Common myeloid progenitor, CD34-positive (primary cell): ENCODE measurements at places on chromosomes 16 and 17.

GRCh38 chr17:74010903-74011302 is 192.6 kb upstream of the RPL38 start:
- DNase-seq, result no peak

DNA sequence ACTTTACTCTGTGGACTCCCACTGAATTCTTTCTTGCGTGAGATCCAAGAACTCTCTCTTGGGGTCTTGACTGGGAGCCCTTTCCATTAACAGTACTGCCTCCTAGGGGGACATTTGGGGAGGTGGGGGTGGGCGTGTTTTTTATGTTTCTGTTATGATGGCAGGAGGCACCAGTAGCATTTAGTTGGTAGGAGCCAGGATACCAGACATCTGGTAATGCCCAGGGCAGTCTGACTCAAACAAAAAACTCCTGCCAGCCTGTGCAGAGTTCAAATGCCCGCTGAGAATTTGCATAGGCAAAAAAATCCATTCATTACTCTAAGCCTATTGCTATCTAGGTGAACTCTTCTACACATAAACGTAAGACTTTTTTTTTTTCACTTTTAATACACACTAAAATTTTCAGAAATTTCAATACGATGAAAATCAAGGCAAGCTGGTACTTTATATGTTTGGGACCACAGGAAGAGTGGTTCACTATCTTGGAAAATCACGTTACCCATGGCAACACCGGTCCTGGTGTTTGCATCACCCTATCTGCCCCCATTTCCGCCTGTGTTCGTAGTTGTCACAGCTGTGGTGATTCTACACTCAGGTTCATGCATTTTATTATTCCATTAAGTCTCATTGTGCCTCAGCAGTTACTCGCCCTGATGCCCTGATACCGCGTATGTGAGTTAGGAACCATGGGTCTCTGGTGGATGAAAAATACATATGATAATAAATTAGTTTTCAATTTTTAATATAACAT is 121.1 kb upstream of the XYLT1 start:
- no peak for DNase-seq

- no peak for DNase-seq
These were observed 12.6 kb upstream of the DNASE1 start for GRCh38 chr16:3641801-3642396.

DNA sequence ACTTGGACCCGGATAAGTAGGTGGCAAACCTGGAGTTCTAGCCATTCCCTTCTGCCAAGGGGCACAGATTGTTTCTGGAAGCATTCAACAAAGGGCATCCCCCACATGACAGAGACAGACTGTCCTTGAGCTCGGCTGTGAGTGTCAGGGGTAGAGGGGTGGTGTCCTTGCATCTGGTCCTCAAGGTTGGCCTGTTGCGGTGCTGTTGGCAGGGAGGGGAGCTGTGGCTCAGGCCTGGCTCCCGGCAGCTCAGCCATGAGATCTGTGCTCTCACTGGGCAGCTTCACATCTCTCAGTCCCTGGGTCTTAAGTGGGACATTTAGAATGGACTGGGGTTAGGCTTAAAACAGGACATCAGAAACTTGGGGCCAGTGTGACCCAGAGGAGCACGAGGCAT is 20.4 kb downstream of the CCDC182 start:
- no peak for DNase-seq

DNA sequence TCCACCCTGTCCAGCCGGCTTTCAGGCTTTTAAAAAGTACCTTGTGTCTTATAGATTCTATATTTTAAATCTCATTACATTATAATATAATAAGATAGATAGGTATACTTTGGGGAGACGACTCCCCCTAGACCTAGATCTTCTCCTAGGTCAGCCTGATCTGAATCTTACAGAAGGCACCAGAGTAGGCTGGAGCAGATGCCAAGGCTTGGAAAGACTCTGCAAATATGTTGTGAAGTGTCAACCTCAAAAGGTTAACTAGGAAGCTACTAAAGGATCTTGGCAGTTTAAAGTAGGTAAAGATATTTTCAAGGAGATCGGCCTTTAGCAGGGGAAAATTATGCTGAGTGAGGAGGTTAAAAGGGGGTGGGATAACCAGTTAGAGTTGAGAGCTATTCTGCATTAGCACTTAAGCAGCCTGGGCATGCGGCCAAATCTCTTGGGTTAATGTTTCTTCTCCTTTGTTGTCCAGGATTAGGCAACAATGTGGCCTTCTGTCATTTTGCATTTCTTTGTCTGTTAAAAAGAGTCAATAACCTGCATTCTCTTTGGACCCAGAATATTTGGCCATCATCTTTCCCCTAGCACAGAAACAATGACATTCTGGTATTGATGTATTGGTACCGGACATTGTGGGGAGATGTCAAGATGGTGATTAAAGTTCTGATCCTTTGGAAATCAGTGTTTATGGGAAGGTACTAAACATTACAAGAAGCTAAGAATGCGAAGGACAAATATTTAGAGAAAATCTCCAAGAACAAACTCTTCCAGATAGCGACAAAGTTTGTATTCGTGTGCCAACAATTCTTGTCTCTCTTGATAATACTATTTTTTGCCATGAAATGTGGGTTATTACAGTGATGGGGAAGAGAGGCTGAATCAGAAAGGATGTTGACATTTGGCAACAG is 51.2 kb upstream of the DHX40 start:
- DNase-seq, result peak; percentile 38

DNA sequence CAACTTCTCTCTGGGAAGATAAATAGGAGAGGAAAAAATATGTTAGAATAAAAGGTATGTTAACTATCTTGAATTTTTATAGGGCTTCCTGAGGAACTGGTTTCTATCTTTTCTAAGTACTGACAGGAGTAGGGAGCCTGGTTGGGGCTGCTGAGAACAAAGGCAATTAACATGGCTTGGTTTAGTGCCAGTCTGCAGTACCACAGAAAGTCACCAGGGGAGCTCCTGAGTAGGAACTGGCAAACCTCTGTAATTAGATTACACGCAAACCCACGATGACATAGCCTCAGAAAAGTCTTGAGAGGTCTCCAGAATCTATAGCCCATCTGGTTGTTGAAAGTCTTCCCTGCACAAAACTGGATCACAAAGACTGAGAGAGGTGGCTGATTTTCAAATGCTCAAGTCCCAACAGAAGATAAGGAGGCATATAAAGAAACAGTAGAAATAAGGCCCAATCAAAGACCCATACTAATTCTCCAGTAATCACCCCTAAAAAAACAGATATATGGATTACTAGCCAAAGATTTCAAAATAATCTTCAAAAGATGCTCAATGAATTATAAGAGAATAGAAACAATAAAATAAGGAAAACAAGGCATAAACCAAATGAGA is 11.7 kb upstream of the CNTNAP4 start:
- peak; percentile 3 for DNase-seq

DNA sequence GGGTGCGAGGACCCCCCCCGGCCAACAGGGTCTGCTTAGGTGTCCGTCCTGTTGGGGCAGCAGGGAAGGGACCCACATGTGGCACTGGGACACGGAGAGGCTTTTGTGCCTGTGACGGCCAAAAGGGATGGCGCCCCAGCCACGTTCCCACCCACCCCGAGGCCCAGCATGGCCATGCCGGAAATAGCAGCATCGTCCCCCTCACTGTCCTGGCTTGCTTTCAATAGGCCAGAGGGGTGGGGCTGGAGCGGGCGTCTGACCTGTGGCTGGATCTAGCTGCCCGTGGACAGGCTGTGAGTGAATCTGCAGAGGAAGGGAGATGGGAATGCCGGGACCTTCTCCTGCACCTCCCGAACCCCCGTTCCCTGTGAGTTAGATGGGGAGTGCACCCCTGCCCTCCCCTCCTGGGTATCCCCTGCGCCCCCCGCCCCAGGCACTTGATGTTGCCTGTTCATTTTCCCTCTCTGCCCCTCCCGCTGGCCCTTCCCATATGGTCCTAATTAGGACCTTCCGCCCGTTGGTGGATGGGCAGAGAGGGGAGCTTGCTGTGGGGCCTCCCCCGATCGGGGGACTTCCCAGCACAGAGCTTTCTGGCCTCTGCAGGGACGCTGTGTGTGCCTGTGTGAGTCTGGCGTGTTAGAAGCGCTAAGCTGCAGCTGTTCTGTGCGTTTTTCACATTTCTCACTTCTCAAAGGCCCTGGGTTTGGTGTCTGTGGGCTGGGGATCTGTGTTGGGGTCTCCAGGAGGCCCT is 292.8 kb downstream of the SEC14L1 start:
- no peak for DNase-seq

DNA sequence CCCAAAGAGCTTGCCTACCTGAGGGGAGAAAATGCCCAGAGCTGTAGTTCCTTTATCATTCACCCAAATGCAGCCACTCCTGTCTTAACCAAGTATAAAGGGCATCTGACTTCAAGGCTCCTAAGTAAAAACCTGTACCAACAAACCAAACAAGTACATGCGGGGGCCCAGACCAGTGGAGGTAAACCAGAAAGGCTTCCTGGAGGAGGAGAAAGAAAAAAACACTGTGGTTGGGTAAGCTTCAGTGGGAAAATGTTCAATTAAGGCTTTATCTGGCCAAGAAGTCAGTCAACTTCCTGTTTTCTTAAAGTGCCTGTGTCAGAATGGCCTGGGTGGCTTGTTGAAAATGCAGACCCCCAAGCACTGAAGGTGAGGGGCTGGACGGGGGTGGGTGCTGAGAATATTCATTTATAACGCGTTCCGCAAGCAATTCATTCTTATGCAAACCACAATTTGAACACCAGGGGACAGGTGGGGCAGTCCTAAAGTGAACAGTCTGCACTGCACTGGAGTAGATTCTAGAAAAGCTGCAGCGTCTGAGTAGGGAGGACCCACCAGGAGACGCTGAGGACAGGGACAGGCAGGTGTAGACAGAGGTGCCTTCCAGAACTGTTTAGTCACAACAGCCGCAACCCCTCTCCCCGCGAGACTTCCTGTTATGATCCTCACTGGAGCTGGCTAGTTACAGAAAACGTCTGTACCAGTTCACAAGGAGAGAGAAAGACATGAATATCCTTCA is 467.1 kb downstream of the SOX9 start:
- no peak for DNase-seq

GRCh38 chr17:79948406-79948944 is 87.2 kb downstream of the TBC1D16 start:
- no peak for DNase-seq

GRCh38 chr17:78444392-78444791 is 65.9 kb downstream of the PGS1 start:
- no peak for DNase-seq

DNA sequence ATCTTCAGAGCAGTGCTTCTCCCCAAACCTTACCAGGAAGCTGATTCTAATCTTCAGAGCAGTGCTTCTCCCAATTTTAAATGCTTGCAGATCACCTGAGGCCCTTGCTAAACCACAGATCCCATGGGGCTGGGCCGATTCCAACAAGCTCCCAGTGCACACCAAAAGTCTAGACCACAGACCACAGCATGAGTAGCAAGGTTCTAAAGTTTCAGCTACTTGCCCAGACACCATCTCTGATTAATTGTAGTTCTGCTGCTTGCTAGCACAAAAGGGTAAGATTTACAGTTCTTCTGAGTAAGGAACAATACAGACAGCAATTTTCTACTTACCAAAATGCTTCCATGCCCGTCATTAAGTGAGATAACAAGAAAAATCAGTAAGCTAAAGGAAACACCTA is 12.2 kb downstream of the CLEC3A start:
- DNase-seq, result peak; percentile 13

DNA sequence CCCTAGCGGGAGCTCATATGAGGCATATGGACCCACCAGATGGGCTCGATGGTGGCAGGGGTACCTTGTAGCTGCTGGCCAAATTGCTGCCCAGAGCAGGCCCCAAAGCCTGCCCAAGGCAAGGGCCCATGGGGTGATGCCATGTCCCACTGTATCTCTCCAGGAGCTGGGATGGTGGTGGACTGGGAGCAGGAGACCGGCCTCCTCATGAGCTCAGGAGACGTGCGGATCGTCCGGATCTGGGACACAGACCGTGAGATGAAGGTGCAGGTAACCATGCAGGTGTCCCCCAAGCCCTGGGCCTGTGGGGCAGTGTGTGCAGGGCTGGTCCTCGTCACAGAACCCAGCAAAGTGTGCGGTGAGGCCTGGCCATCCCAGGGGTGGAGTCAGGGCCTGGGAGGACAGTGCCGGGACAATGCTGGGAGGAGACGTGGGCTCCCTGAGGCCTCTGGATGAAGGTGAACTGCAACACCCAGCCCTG is 34.1 kb upstream of the CHMP6 start:
- DNase-seq, result no peak

GRCh38 chr17:74833501-74834377 is 25.9 kb downstream of the GRIN2C start:
- peak; percentile 20 for DNase-seq

DNA sequence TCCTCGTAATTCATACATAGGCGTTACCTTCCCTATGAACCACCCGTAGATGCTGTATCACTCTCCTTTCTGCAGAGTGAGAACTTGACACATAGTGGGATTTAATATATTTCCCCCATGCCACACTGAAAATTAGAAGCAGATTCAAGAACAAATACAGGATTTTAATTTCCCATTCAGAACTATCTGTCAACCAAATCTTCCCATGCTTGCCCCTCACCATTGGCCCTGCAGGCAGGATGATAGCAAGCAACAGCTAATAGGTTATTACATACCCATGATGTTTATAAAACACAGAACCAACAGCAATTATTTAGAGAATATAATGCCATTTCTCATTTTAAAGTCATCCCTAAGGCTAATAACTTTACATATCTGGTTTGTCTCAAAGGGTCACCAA is 55.0 kb upstream of the GNAO1 start:
- DNase-seq, result no peak

- no peak for DNase-seq
These were observed 8.6 kb downstream of the KRT28 start for GRCh38 chr17:40791111-40791510.

DNA sequence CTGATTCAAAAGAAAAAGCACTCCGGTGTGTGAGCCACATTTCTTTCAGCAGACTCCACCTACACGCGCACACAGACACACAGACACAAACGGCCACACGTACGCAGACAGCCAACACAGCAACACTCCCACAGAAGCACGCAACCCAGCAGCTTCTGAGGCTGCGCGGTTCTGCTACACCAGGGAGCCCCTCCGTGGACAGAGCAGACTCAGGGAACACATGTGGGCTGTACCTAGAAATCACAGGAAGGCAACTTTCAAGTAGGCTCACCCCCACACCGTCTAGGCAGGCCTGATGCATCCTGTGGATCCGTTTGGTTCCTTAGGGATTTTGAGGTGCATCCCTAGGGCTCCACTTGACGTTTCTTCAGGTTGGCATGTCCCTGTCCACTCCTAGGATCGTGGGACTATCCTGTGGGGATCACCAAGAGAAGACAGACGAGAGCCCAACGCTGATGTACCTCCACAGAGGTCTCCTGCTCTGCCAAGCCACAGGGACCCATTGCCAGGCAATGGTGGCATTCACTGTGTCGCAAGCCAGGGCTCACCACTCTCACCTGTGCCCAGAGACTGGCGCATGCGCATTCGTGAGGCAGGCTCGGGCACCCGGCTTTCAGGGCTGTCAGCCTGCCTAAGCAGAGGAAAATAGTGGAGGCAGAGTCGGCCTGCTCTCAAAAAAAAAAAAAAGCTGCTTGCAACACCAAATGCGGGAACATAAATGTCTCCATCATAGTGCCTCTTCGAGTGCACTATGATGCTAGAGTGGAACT is 2333.3 kb downstream of the TP53TG3F start:
- no peak for DNase-seq
